ENCODE measurements at places on chromosomes 5 and 9.
A peak's percentile ranks its signal among the peaks of the same experiment; 100 is the strongest.

GRCh38 chr5:105968981-105969380 lies 1701.8 kb downstream of the EFNA5 start:
- DNase-seq, result no peak

DNA sequence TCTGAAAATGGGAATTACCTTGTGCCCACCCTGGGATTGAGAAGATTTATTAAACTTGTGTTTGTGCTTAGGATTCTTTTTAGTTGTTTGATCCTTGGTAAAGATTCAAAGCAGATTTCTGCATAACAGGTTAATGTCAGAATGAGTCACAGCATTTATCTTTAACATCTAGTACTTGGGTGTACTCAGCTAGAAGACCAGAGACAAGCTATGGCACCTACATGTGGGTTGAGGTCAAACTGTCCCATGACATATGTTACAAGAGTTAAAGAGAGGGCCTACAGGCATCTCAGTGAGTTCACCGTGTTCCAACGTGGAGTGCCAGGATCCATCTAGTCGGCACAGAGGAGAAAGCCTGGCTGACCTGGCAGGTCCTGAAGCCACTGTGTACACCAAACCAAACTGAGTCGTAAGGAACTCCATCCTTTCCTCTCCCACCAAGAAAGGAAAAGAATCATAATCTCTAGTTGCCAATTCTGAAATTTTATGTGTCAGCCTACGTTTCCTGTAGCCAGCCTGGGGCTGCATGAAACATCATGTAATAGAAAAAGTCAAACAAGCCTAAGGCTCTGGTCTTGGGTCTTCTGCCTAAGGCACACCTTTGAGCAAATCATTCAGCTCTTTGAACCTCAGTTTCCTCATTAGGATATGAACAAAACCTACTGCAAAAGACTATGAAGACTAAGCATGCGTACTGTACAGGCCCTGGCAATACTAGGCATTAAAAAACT lies 73.7 kb downstream of the RCL1 start:
- no peak for DNase-seq

GRCh38 chr5:63931836-63932235 lies 30.4 kb downstream of the HTR1A start:
- DNase-seq, result no peak

DNA sequence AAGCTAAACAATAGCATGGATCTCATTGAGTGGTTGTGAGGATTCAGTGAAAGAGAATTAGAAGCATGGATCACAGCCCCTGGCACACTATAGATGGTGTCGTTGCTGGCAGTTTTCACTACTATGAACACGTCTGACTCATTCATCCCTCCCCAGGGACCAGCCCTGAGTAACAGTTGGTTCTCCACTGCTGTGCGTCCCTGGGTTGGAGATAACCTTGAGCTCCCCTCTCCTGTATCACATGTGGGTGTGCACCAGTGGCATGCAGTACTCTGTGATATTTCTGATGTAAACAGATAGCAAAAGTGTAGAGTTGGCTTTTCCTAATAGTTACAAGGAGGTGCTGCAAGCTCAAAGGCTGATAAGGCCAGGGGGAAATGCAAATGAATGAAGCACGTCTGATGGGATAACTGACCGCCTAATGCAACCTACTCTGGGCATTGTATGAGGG lies 8.8 kb upstream of the LCP2 start:
- DNase-seq, result peak; percentile 38

DNA sequence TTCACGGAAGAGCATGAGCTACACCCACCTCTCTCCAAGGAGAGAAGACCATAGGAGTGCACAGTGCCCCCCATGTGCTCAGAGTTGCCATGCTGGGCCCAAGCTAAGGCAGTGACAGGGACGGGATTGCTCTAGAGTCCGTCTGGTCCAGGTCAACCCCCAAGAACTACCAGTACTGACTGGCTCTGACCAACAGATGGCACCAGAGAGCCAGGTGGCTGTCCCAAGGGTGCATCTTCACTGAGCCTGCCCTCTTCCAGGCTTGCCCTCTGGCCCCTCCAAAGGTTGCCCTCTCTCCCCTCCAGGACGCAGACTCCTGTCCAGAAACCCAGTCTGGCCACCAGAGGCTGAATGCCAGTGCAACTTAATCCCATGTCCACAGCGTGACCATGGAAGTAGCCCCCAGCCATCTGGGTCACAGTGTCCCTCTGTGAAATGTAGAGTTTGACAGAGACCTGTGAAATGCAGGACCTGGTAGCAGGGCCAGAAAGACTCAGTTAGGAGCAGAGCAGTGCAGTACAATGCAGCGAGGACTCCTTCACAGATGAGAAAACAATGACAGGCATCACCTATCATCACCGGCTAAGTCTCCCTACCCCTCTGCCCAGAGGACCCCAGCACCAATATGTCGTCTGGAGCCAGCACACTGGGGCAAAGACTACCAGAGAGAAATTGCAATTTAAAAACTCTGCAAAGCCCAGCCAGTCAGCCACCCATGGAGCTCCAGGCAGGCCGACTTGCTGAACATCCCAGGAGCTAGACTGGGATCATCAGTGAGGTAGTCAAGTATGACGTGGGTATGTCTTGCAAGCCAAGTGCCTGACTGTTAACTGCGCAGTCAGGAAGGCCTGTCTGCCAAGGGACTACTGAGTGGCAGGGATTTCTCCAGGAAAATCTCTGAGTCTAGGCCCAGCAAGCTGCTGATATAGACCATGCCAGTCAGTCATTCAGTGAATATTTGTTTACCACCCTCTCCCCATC lies 7.7 kb upstream of the SKP1 start:
- DNase-seq, result peak; percentile 56

- peak; percentile 93 for DNase-seq
Observed at GRCh38 chr5:178859625-178860521, at the start of gene ZNF354B. Gene ZNF354B (plus strand): TSS chr5:178859953. CDS start chr5:178861048, 1,095 bp downstream.

- DNase-seq, result no peak
Observed at GRCh38 chr9:86279839-86280238, 2.5 kb downstream of the ISCA1 start.

GRCh38 chr5:82355496-82355895 lies 77.3 kb upstream of the RPS23 start:
- no peak for DNase-seq

DNA sequence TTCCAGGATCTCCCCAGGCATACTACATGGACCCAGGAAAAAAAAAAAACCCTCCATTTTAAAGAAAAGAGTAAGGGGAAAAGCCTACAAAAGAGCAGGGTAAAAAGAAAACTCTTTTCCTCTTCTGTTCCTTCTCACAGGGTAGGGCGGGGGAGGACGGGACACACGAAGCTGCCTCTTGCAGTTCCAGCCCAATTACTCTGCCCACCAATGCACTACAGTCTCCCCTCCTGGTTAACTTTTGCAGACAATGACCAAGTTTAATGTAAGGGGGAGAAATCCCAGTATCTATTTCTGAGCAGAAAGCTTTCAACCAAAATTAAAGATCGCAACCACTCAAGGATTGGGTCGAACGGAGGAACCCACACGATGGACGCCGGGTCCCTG lies 1.3 kb downstream of the BRD3 start:
- no peak for DNase-seq

DNA sequence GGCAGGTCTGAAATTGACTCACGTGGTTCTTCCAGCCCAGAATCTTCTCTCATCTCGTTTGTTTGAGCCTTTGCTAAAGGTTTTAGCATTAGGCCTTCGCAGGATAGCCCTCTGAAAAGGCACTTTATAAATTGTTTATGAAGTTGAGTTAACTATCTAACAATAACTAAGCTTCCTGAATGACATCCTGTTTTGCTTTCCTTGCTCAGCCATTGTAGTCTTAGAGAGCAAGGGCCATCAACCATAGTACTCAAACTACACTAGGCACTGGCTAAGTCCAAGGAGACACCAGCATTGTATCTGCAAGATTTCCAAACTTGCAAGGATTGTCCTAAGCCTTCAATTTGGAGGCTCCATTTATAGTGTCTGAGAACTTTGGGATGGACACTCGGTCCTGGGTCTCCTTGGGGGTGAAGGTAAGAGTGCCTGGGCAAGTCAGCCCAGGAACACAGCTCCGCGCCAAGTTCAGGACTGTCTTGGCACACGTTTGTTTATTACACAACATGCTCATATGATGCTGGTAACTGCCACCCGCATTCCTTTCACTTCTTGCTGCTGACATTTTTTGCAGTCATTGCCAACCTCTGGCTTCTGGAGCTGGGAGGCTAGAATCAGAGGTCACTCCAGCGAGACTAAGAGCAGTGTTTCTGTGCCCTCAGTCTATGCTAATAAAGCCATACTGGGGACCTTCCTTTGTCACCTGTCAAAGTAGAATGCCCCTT lies 151.1 kb downstream of the ESM1 start:
- DNase-seq, result peak; percentile 25

DNA sequence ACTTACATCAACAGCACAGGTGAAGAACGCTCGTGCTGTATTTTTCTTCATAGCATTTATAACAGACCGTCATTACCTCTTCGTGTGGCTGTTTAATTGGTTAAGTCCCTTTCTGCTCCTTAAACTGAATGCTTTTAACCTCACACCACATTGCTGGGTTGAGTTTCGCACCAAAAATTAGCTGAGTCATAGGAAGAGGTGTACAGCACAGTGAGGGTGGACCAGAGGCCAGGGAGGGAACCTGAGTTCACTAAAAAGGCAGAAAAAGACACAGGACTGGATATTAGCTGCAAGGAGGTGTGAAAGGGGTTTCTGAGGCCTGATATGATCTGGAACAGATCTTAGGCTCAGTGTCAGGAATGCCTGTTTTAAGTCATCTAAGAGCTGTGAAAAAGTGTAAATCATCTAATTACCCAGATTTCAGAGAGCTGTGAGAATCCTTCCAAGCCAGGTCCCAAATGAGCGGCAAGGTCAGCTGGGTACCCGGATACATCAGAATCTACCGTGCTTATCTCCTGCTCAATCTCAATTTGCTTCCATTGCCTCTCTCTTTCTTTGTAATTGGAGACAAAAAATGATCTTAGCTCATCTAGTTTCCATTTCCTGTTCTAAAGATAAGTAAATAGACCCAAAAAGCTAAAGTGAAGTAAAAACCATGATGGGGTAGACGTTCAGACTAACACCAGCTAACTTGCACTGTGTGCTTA lies 7.1 kb upstream of the CFAP90 start:
- DNase-seq, result peak; percentile 41

GRCh38 chr5:142872795-142873194 lies 102.6 kb downstream of the ARHGAP26 start:
- no peak for DNase-seq

DNA sequence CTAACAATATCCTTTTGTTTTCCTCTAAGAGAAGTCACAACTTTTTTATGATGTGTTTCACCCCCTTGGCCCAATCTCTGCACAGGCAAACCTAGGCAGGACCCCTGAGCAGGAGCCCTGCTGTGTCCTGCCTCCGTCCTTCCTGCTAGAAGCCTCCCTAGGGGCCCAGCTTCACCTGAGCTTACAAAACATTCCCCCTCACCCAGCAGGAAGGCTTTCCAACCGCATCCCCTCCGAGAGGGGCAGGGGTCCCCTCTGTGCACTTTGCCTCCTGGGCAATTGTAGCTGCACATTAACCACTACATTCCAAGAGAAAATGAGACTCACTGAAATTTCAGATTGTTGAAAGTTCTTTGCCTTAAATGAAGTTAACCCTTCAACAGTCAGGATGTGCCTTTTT lies 176.2 kb downstream of the IRX2 start:
- DNase-seq, result no peak

DNA sequence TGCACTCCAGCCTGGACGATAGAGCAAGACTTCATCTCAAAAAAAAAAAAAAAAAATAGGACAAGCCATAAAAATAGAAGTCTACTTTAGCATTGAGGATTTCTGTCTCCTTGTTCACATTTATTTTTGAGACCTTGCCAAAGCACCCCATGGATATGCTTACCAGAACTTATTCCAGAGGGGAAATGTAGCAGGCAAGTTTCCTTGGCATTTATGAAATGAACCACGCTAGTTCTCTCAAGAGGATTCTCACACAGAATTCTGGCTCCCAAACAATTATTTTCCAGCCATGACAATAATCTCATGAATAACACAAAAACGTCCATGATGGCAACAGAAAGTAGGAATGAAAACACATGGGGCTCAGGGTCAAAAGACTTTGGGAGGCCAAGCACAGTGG lies 23.4 kb upstream of the GPX8 start:
- DNase-seq, result no peak

DNA sequence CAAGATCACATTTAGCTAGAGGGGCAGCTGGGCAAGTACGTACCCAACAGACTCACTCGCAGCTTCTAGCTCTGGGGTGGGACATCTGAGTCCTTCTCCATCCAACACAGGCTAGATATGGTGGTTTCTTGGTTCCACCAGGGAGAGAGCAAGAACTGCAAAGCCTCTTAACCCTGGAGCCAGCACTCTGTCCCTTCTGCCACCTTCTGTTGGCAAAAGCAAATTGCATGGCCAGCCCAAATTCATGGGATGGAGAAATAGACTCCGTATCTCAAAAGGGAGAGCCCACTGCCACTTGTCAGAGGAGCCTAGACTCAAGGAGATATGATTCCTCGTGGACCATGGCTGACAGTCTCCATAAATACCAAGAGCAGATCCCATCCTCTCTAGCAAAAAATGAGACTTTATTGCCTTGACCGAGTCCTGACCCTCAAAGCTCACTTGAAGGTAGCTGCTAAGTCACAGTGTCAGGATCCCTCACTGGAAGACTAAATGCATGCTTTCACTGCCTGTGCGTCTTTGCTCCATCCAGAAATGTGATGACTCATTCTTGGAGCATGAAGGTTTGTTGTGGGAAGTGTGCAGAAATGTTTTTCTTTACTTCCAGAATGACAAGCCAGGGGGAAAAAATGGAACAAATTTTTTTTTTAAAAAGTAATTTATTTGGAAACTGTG lies 28.8 kb upstream of the ROR2 start:
- DNase-seq, result peak; percentile 79

DNA sequence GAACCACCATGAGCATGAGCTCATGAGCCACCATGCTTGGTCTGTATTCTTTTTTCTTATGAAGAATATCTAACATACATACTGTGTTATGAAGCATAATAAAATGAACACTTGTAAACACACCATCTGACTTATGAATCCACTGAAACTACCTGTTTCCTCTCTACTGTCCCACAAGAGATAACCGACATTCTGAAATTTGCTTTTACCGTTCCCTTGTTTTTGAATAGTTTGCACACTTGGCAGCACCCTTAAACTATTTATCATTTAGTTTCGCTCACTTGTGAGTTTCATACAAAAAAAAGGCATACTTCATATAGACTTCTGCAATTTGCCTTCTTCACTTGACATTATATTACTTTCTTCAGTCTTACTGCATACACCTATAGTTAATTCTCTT lies 8.9 kb downstream of the LARS1 start:
- no peak for DNase-seq

DNA sequence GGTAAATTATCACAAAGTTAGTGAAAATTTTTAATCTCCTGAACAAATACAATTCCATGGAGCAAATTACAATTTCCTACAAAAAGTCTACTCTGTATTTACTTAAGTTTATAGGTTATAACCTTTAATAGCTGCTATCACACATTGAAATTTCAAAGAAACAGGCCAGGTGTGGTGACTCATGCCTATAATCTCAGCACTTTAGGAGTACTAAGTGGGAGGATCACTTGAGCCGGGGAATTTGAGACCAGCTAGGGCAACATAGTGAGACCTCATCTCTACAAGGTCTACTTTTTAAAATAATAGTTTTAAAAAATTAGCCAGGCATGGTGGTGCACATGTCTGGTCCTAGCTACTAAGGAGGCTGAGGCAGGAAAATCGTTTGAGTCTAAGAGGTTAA lies 50.3 kb downstream of the HINT1 start:
- DNase-seq, result no peak
